ENCODE measurements at places on chromosomes 6 and 20.

GRCh38 chr6:131628726-131629125 is 684 bp upstream of the MED23 start:
- no peak overlapping the region for H3K27ac ChIP-seq
- DNase-seq = peak; percentile 4
- no peaks in the 10 kb centered on the region for H3K4me1 ChIP-seq
- peaks cover 7% of the 10 kb centered on the region for H3K27me3 ChIP-seq
- H3K36me3 ChIP-seq = peaks cover 4% of the 10 kb centered on the region

- no peaks in the 10 kb centered on the region for H3K27me3 ChIP-seq
- no peak for DNase-seq
- H3K27ac ChIP-seq = no peak overlapping the region
- no peaks in the 10 kb centered on the region for H3K36me3 ChIP-seq
- no peaks in the 10 kb centered on the region for H3K4me1 ChIP-seq
- no peak overlapping the region for H3K4me3 ChIP-seq
These were observed 15.1 kb downstream of the RFPL4B start for GRCh38 chr6:112362027-112362795.

DNA sequence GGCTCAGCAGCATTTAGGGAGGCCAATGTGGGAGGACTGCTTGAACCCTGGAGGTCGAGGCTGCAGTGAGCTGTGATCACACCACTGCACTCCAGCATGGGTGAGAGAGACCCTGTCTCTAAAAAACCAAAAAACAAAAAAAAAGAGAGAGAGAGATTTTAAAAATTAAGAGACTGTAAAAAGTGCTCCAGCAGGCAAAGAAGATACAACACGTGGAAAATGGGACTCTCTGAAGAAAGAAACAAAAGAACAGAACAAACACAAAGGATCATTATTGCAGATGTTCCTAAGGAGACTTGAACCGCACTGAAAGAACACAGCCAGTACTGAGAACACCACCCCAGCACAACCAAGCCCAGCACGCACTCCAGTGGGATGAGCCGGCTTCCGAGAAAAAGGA is 74.2 kb downstream of the TAF4 start:
- no peaks in the 10 kb centered on the region for H3K4me1 ChIP-seq
- H3K36me3 ChIP-seq = peaks cover 59% of the 10 kb centered on the region

DNA sequence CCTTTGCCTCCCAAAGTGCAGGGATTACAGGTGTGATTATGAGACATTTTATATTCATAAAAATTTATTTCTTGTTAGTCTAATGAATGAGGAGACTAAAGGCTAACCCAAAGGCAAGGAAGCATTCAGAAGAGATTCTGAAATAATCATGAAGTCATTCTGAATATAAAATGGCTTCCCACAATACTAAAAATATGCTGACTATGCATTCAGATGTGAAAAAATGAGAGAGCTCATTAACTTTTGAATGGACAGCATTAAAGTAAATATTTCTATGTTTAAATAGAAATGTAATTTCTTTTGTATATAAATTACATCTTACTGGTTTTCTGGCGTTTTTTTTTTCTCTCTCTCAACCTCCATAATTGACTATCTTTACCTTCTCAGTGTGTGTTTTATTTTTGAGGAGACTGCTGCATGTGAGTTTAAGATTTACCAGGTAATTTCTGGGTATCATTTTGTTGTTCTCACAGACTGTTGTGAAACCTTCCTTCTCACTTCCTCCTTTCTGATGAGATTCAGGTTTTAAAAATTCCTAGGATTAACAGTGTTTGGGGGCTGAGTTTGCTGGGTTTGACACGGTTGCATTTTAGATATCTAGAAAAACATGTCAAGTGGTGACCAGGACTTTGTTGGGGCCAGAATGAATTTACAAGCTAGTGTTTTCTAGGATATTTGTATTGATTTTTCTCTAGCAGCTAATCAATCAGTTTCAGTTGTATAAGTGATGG is 316.6 kb downstream of the CDKAL1 start:
- no peaks in the 10 kb centered on the region for H3K27me3 ChIP-seq
- H3K4me3 ChIP-seq = no peak overlapping the region
- no peak overlapping the region for H3K27ac ChIP-seq
- H3K36me3 ChIP-seq = no peaks in the 10 kb centered on the region

- no peaks in the 10 kb centered on the region for H3K36me3 ChIP-seq
- no peak for DNase-seq
- no peak overlapping the region for H3K4me3 ChIP-seq
- no peaks in the 10 kb centered on the region for H3K27me3 ChIP-seq
- H3K27ac ChIP-seq = no peak overlapping the region
These were observed 46.0 kb upstream of the OR14J1 start for GRCh38 chr6:29255530-29255929.

- no peaks in the 10 kb centered on the region for H3K4me1 ChIP-seq
- peaks cover 7% of the 10 kb centered on the region for H3K27me3 ChIP-seq
- no peak overlapping the region for H3K4me3 ChIP-seq
- H3K36me3 ChIP-seq = no peaks in the 10 kb centered on the region
These were observed 57.8 kb upstream of the ATXN1 start for GRCh38 chr6:16818992-16819626.

Measured in mesenchymal stem cell (in vitro differentiated cells and primary cell).